ENCODE measurements at places on chromosomes 12 and 14.

- no peak for DNase-seq
These were observed 412.3 kb downstream of the RAD51B start for GRCh38 chr14:68231898-68232297.

DNA sequence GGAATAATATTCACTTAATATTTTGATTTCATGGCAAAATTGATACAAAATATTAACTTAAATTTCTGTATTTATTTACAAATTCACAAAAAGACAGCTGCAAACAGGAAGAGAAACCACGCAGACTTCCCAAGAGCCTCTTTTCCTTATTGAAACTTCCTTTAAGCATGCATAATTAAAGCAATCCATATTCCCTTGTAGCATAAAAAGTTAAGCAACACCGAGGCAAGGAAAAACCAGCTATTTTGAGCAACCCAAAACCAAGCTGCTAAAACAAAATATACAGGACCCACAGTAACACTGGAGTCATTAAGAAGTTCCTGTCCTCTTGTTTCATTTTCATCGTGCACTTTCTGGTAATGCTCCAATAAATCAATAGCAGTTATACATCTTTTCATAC, 58.0 kb downstream of the EEA1 start:
- no peak for DNase-seq

DNA sequence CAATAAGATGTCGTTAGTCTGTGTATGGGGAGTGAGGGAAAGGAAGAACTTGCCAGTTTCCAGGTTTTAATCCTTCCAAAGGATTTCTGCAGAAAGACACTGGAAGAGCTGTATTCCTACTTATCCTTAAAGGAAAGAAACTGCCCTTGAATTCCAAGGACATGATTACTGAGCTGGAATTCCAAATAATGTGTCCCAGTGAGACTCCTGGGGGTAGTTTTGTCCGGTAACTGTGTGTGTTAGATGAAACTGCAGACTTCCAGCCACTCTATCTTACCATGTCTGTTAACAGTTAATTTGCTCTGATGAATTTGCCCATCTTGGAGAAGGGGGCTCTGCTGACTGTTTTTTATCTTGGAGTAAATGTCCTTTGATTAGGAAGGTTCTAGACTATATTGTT, 33.0 kb downstream of the CKB start:
- DNase-seq, result no peak

GRCh38 chr14:39431416-39432178, 636 bp downstream of the FBXO33 start:
- DNase-seq, result peak; percentile 19

- peak; percentile 33 for DNase-seq
These were observed 1.5 kb downstream of the WNK1 start for GRCh38 chr12:753611-754472.

DNA sequence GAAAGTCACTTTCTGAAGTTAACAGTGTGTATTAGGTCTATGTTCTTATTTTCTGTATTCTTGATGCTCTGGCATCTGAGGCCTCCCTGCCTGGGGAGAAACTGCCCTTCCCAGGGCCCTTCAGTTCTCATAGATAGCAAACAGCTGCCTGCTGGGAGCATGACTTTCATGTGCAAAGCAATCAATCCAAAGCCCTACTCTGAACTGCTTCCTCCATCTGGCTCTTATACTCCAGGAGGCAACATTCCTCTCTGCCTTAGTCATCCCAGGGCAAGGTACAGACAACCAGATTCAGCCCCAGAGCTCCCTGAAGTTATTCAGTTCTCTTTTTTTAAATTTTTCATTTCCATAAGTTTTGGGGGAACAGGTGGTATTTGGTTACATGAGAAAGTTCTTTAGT, 41.7 kb upstream of the RIN3 start:
- no peak for DNase-seq

- DNase-seq, result no peak
These were observed 194.4 kb downstream of the KIF26A start for GRCh38 chr14:104332634-104333270.

DNA sequence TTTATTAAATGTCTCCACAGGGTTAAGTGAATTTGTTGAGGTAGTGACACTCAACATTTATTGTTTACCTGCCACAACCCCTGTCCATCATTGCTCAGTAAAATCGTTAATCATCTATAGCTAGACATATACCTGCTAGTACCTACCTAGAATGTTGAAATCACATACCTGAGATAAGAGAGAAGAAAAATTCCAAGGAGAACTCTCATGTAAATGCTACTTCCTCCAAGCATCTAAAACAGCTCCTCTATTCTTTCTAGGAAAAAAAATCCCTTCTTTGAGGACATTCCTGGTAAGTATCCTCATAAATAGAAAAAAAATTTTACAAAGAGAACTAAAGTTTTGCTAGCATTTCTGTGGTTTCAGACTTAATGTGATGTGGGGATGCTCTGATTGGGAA, 325.1 kb downstream of the DAD1 start:
- DNase-seq, result no peak

DNA sequence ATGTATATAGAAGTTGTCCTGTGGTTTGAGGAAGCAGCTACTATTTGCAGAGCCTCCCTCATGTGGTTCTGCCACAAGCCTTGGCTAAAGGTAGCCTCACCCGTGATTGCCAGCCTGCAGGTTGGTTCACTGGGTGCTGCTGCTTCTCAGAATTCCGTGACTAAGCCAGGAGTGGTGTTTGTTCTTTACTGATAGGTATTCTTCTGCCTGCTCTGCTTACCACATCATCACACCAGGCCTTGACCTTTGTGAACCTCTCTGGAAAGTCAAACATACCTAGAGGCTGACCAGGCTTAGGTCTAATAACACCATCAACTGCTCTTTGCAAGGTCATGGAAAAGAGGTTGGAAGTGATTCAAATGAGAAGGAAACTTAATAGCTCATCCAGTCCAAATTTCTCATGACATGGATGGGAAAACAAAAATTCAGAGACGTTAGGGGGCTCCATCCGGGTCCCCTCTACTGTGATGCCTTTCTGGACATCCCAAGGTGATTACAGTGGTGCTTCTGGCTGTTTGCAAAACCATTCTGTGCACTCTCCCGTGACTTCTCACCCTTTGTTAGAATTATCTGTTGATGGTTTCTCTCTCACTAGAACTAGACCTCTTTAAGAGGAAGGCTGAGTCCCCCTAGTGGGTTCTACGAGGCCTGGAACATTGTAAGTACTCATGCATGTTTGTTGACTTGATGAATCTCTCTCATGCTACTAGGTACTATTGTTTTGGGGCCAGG, 8.5 kb upstream of the SOCS2 start:
- no peak for DNase-seq

DNA sequence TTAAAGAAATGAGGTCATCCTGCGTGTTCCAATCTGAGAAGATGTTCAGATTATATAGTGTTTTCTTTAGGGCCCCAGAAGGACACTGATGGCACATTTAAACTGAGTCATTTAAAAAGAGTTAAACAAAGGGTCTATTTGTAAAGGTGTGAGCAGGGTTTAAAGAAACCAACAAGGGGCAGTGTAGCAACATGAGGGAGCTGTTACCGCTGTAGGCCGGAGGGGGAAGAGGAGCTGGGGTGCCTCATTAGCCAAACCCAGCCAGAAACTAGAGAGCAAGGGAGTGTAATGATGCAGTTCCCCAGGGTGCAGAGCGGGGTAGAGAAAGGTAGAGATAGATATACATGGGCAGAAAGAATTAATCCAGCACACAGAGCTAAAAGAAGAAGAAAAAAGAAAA, 160.4 kb downstream of the TBX5 start:
- no peak for DNase-seq

GRCh38 chr12:100221523-100221922, 20.9 kb downstream of the ACTR6 start:
- DNase-seq, result no peak

- DNase-seq, result no peak
These were observed 678 bp downstream of the ZBTB25 start for GRCh38 chr14:64502887-64503433.

GRCh38 chr14:32698831-32699230, 239.8 kb upstream of the NPAS3 start:
- DNase-seq, result no peak

DNA sequence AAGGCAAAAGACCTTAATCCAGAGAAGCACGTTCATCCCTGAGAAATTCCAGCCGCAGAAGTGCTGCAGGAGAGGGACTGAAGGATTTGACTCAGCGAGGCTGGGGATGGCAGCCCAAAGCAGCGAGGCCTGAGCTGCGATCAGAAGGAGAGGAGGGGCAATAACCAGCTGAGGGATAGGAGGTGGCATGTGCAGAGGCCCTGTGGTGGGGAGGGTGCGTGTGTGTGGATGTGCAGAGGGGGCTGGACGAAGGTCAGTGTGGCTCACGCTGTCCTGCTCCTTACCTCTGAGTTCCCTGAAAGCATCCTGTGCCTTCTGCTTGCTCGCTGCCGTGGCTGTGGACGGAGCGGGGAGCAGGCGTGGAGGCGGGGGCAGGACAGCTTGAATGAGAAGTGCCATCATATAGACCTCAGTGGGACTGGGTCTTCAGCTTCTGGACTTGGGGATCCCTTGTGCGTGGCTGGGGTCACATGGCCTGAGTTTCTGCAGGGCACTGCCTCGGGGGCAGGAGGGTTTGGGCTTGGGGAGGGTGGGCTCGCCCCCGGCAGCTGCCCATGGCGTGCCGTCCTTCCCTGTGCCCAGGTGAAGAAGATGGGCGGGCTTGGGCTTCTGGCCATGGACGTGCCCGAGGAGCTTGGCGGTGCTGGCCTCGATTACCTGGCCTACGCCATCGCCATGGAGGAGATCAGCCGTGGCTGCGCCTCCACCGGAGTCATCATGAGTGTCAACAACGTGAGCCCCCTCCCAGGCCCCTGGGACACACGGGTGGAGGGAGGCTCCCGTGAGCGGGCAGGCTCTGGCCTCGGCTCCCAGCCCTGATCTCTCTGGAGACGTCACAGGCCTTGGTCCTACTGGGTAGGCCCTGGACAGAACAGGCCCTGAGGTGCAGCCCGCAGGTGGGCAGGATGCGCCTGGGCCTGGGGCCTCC, 11.0 kb downstream of the ACADS start:
- no peak for DNase-seq

Data from head of caudate nucleus (tissue), 42 donors.